CD4-positive, CD25-positive, alpha-beta regulatory T cell (primary cell): ENCODE measurements at places on chromosomes 16 and 17. TPM values are rescaled to one million over a fixed set of nuclear protein-coding genes. Genes with fewer than 3 reads are reported as not detected.

The CIAO3 gene
- total RNA-seq, result 42.6 TPM

GRCh38 chr17:50451943-50452629 is 16.6 kb downstream of the CHAD start:
- H3K36me3 ChIP-seq, result no peaks in the 10 kb centered on the region
- no peaks in the 10 kb centered on the region for H3K4me1 ChIP-seq
- H3K27ac ChIP-seq, result no peak overlapping the region
- H3K4me3 ChIP-seq, result no peak overlapping the region
- DNase-seq, result no peak

The BAHCC1 gene
- 0.54 TPM for total RNA-seq

The LGALS9 gene
- 122 TPM for total RNA-seq

- peak within 1 kb of the TSS; percentile 33 for H3K27ac ChIP-seq
- peaks cover 7% of the 10 kb centered on the region for H3K36me3 ChIP-seq
- H3K27me3 ChIP-seq, result no peaks in the 10 kb centered on the region
- H3K4me1 ChIP-seq, result peaks cover 29% of the 10 kb centered on the region
- peak within 1 kb of the TSS; percentile 44 for H3K4me3 ChIP-seq
- no peak for DNase-seq
These were observed at the start of gene RPUSD1 for GRCh38 chr16:787978-788398. Gene RPUSD1, minus strand, starts transcription at chr16:788381. Its CDS starts 644 bp downstream, at chr16:787737.

The NXPH3 gene
- not detected for total RNA-seq

- peak overlapping the region; percentile 76 for H3K4me3 ChIP-seq
- no peaks in the 10 kb centered on the region for H3K27me3 ChIP-seq
- H3K27ac ChIP-seq, result peak overlapping the region; percentile 17
These were observed 7.7 kb downstream of the HAPSTR1 start for GRCh38 chr16:9099131-9099625.

The TEFM gene
- total RNA-seq, result 10.0 TPM

The ACSM5 gene
- total RNA-seq, result not detected

GRCh38 chr16:71851746-71852145 is 6.0 kb downstream of the ATXN1L start:
- DNase-seq, result no peak
- no peak overlapping the region for H3K4me3 ChIP-seq
- no peak overlapping the region for H3K27ac ChIP-seq

DNA sequence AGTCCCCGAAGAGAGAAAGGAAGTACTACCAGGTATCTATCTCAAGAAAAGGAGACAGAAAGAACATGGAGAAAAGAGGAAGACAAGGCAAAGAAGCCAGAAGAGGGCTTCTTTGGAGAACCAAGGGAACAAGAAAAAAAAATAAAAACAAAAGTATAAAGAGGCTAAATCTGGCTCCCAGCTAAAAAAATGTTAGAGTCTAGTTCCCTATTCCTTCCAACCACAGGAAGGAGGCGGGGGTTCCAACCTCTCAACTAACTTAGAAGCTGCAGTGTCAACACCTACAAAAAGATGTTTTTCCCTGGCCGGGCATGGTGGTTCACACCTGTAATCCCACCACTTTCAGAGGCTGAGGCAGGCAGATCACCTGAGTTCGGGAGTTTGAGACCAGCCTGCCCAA is 13.4 kb downstream of the UTP6 start:
- no peak for DNase-seq
- no peak overlapping the region for H3K4me3 ChIP-seq
- H3K27ac ChIP-seq, result no peak overlapping the region
- peaks cover 78% of the 10 kb centered on the region for H3K36me3 ChIP-seq
- H3K4me1 ChIP-seq, result no peaks in the 10 kb centered on the region
- H3K27me3 ChIP-seq, result no peaks in the 10 kb centered on the region

DNA sequence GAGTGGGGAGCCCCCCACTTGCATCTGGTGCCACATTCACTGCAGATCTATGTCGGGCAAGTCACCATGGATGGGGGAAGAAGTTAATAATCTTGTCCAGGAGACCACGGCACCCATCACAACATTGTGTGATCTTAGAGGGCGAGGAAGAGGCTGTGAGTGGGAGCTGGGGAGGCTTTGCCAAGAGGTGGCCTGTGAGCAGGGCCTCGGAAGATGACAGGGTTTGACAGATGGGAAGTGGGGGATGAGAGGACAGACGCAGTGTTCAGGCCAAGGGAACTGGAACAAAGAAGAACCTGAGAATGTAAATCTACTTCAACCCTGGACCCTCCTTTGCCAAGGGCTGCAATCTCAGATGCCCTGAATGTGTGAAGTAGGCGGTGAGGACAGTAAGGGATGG is 12.4 kb downstream of the ACE start:
- H3K4me3 ChIP-seq, result no peak overlapping the region
- no peaks in the 10 kb centered on the region for H3K36me3 ChIP-seq
- no peaks in the 10 kb centered on the region for H3K4me1 ChIP-seq

The USB1 gene
- total RNA-seq, result 35.7 TPM

- H3K4me1 ChIP-seq, result peaks cover 28% of the 10 kb centered on the region
- H3K4me3 ChIP-seq, result no peak overlapping the region
- no peaks in the 10 kb centered on the region for H3K27me3 ChIP-seq
- no peak for DNase-seq
- no peak overlapping the region for H3K27ac ChIP-seq
- no peaks in the 10 kb centered on the region for H3K36me3 ChIP-seq
These were observed 37.8 kb upstream of the ADGRG1 start for GRCh38 chr16:57590654-57591085.

The KRT14 gene
- total RNA-seq, result not detected

DNA sequence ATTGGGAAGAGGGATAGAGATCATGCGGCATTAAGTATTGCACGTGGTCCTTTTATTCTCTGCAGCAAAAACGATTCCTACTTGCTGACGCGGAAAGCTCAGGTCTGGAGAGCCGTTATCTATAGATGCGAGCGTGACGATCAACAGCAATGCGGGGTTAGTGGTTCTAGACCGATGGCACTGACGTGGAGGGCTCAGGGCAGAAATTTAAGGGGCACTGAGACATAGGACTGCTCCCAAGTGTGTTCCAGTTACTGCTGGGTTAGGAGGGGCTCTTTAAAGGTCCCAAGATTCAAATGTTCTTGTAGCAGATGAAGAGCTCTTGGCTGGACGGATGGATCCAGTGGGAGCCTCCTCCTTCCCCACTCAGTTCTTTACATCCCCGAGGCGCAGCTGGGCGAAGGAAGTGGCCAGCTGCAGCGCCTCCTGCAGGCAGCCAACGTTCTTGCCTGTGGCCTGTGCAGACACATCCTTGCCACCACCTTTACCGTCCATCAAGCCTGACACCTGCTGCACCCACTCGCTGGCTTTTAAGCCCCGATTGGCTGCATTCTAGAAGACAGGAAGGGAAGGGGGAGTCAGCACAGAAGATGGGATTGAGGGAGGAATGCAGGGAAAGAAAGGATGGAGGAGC is 732 bp upstream of the EXOSC6 start:
- no peak overlapping the region for H3K4me3 ChIP-seq
- DNase-seq, result no peak
- peaks cover 24% of the 10 kb centered on the region for H3K36me3 ChIP-seq
- H3K27ac ChIP-seq, result peak overlapping the region; percentile 78

- no peaks in the 10 kb centered on the region for H3K27me3 ChIP-seq
- no peak for DNase-seq
- H3K4me3 ChIP-seq, result no peak overlapping the region
- no peaks in the 10 kb centered on the region for H3K4me1 ChIP-seq
These were observed 56.1 kb upstream of the ENDOV start for GRCh38 chr17:80358861-80359260.

GRCh38 chr16:21130811-21131210 is 19.8 kb downstream of the DNAH3 start:
- no peaks in the 10 kb centered on the region for H3K4me1 ChIP-seq
- no peaks in the 10 kb centered on the region for H3K36me3 ChIP-seq
- H3K27ac ChIP-seq, result no peak overlapping the region
- H3K4me3 ChIP-seq, result no peak overlapping the region
- no peaks in the 10 kb centered on the region for H3K27me3 ChIP-seq
- no peak for DNase-seq
